Activated T-cell treated with anti-CD3 and anti-CD28 coated beads for 48 hours (primary cell): ENCODE measurements at places on chromosomes 1 and 21.

GRCh38 chr1:214234635-214235025 lies 46.3 kb upstream of the SMYD2 start:
- DNase-seq, result no peak

- no peak for DNase-seq
These were observed 2.9 kb downstream of the TRIM62 start for GRCh38 chr1:33178836-33179439.

DNA sequence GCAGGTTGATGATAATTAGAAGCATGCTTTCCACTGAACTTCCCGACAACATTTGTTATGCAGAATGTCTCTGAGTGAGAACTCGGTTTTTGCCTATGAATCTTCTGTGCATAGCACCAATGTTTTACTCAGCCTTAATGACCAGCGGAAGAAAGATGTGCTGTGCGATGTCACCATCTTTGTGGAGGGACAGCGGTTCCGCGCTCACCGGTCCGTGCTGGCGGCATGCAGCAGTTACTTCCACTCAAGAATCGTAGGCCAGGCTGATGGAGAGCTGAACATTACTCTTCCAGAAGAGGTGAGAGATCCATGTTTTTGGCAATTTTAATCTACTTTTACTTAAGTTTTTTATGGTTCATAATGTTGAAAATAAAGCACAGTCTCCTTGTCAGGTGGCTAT lies 22.5 kb downstream of the BACH1 start:
- DNase-seq, result no peak

GRCh38 chr1:55035904-55036303 lies 3.4 kb upstream of the PCSK9 start:
- no peak for DNase-seq

GRCh38 chr1:65995336-65995735 lies 202.6 kb downstream of the PDE4B start:
- DNase-seq, result no peak

- DNase-seq, result no peak
These were observed 35.3 kb downstream of the ELF3 start for GRCh38 chr1:202045705-202046104.
